ENCODE measurements at places on chromosomes 1 and 21. TPM values are rescaled to one million over a fixed set of nuclear protein-coding genes. Genes with fewer than 3 reads are reported as not detected.
A peak's percentile ranks its signal among the peaks of the same experiment; 100 is the strongest.

DNA sequence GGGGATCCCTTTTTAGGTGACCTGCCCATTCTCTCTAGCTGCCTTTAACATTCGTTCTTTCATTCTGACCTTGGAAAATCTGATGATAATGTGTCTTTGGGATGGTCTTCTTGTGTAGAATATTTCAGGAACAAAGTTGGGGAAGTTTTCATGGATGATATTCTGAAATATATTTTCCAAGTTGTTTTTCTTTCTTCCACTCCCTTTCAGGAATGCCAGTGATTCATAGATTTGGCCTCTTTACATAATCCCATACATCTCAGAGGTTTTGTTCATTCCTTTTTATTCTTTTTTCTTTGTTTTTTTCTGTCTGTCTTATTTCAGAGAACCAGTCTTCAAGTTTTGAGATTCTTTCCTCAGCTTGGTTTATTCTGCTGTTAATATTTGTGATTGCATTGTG is 13.9 kb upstream of the SCMH1 start:
- H3K4me3 ChIP-seq: no peak overlapping the region
- H3K4me1 ChIP-seq: no peaks in the 10 kb centered on the region
- no peaks in the 10 kb centered on the region for H3K36me3 ChIP-seq
- H3K27ac ChIP-seq: no peak overlapping the region
- no peak for DNase-seq

The SLC30A2 gene
- not detected for total RNA-seq

DNA sequence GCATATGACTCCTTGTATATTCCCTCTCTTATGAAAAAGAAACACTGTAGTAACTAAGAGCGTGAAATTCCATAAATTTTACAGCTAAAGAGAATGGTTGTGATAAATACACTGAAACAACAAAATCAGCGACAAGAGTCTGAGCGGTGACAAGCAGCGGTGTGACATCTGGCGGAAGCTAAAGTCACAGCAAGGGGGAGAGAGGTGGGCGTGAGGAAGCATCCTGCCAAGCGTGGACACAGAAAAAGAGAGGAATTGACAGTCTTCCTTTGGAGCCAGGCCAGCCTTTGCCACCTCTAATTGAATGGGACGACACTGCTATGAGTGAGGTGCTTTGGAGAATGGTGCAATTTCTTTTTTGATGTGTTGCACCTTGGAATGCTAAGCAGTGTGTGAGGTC is 25.9 kb downstream of the PSMB2 start:
- DNase-seq: no peak
- H3K27me3 ChIP-seq: no peaks in the 10 kb centered on the region
- H3K4me3 ChIP-seq: no peak overlapping the region
- no peak overlapping the region for H3K27ac ChIP-seq
- H3K36me3 ChIP-seq: peaks cover 15% of the 10 kb centered on the region

DNA sequence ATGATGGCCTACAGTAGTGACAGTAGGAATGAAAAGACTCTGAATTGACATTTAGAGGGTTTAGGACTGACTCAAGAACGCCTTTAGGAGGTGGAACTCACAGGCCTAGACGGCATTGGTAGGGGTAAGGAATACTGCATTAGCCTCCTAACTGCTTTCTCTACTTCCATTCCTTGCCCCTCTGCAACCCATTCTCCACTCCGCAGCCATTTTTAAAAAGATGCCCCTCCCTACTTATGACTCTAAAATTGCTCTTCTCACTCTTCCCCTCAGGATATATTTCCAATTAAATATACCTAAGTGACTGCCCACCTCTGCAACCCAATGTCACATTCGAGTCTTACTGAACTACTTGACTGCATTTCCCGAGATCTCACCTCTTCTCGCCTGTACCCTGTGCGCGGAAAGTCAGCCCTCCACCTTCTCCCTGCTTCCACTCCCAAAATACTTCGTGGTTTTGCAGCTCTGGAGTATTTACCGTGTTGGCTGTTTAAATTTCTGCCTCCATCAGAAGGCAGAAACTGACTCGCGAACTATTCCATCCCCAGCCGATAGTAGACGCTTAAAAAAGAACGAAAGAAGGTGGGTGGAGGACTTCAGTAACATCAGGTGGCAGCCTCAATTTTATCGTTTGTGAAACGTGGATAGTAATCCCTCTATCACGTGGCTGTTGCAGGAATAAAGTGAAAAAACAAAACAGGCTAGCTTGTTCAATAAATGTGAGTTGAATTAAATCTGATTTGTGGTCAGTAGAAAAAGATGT is 1.1 kb upstream of the YBX1 start:
- H3K27me3 ChIP-seq: no peaks in the 10 kb centered on the region
- peaks cover 32% of the 10 kb centered on the region for H3K4me1 ChIP-seq
- H3K36me3 ChIP-seq: peaks cover 39% of the 10 kb centered on the region
- DNase-seq: peak; percentile 34
- peak overlapping the region; percentile 94 for H3K27ac ChIP-seq

DNA sequence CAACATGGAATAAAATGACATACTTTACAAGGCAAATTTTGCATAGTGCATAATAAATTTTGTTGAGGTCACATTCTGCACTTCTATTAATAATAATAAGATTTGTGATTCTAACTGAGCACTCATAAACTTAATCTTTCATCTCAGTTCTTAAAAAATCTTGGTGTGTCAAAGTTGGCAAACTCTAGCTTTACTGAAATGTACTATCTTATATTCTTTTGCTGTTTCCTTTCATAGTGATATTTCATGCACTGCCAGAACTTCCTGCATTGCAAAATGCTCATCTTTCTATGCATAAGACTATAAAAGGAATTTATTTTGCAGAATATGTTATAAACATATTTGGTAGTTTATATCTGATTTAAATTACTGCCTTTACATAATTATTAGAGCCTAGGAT is 797.6 kb downstream of the ADGRL2 start:
- no peak overlapping the region for H3K27ac ChIP-seq
- no peak overlapping the region for H3K4me3 ChIP-seq
- H3K4me1 ChIP-seq: peaks cover 3% of the 10 kb centered on the region
- H3K36me3 ChIP-seq: no peaks in the 10 kb centered on the region

DNA sequence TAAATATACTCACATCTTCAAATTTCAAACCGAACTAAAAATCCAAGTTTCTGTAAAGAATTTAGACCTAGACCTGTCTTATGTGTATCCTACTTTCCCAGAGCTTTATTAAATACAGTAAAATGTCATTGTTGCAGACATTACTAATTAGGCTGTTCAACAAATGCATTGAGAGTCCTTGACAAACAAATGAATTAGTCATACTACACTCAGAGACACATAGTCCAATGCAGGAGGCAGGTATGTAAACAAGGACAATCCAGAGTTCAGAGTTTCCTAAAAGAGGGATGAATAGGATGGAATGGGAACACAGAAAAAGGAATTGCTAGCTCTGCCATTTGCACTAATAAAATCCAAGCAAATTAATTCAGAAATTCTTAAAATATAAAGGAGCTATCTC is 1.6 kb upstream of the EGLN1 start:
- peak overlapping the region; percentile 84 for H3K4me3 ChIP-seq
- no peak for DNase-seq
- H3K4me1 ChIP-seq: peaks cover 17% of the 10 kb centered on the region
- peaks cover 21% of the 10 kb centered on the region for H3K36me3 ChIP-seq
- H3K27me3 ChIP-seq: peaks cover 4% of the 10 kb centered on the region

The SPOCD1 gene
- total RNA-seq: not detected

DNA sequence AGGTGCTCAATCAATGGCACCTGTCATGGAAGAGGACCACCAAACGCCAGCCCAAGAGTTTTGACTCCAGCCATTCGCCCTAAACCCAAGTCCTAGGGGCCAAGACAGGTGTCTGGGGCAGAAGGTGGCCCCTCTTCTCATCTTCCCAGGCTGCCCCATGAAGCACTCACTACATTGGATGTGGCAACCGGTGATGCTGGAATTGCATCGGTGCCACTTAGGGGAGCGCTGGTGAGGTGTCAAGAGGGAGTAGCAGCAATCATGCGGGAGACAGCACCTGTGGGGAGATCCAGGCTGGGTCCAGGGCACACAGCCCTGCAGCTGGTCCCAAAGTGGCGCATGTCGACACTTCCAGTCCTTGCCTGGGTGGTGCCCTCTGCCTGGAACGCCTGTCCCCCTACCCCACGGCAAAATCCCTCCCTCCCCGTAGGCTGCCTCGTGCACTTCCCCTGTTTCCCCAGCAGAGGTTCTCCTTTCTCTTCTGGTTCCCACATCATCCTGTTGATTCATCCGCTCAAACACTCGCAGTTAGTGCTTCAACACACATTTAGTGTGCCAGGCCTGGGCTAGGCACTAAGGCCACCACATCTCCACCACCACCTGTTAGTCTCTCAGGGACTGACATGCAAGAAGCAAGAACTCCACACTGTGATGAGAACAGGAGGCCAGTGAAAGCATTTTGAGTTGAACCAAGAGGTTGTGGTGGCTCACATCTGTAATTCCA is 18.5 kb downstream of the PLA2G2D start:
- H3K4me3 ChIP-seq: no peak overlapping the region
- H3K27ac ChIP-seq: no peak overlapping the region
- H3K27me3 ChIP-seq: peaks cover 7% of the 10 kb centered on the region
- H3K4me1 ChIP-seq: no peaks in the 10 kb centered on the region

DNA sequence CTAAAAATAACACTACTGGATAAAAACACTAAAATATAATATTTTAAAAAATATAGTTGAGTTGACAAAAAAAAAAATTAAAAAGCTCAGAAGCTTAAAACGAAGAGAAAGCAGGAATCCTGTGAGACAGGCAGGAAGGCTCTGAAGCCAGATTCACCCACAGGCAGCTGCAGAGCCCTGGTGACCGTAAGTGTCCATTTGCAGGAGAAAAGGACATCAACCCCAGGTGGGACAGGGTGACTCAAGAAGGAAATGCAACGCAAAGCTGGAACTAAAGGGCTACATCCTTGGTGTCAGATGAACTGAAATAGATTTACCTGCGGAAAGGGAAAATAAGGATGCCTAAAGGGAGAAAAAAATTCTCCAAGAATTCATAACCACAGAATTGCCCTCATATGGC is 46.8 kb downstream of the USP24 start:
- peaks cover 59% of the 10 kb centered on the region for H3K4me1 ChIP-seq
- H3K27me3 ChIP-seq: no peaks in the 10 kb centered on the region
- H3K36me3 ChIP-seq: peaks cover 48% of the 10 kb centered on the region
- no peak overlapping the region for H3K4me3 ChIP-seq
- peak overlapping the region; percentile 79 for H3K27ac ChIP-seq

DNA sequence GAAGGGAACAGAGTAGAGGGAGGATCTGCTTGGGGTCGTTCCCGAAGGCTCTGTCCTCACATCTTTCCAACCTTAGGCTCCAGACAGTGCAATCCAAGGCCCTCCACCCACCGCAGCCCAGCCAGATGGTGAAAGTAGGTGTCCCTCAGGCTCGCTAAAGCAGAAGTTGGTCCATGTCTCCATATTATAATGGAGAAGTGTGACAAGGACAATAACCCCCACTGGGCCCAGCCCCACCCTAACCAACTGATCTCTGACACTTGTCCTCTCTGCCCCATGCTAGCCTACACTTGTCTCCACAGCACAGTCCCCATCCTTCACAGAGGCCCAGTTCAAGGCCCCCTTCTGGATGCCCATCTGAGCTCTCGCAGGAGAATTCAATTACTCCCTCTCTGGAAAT is 48.7 kb downstream of the DMAP1 start:
- no peak overlapping the region for H3K4me3 ChIP-seq
- no peak overlapping the region for H3K27ac ChIP-seq
- H3K36me3 ChIP-seq: no peaks in the 10 kb centered on the region
- H3K27me3 ChIP-seq: no peaks in the 10 kb centered on the region

The OR2L8 gene
- 0.34 TPM for total RNA-seq

The NT5C1A gene
- 0.25 TPM for total RNA-seq

- peak overlapping the region; percentile 91 for H3K4me3 ChIP-seq
- H3K36me3 ChIP-seq: no peaks in the 10 kb centered on the region
- peak overlapping the region; percentile 79 for H3K27ac ChIP-seq
- peak; percentile 29 for DNase-seq
- H3K27me3 ChIP-seq: no peaks in the 10 kb centered on the region
- H3K4me1 ChIP-seq: peaks cover 23% of the 10 kb centered on the region
These were observed 796 bp upstream of the TDRKH start for GRCh38 chr1:151790940-151791651.

The TMEM269 gene
- 0.32 TPM for total RNA-seq

The CD53 gene
- total RNA-seq: 257 TPM

DNA sequence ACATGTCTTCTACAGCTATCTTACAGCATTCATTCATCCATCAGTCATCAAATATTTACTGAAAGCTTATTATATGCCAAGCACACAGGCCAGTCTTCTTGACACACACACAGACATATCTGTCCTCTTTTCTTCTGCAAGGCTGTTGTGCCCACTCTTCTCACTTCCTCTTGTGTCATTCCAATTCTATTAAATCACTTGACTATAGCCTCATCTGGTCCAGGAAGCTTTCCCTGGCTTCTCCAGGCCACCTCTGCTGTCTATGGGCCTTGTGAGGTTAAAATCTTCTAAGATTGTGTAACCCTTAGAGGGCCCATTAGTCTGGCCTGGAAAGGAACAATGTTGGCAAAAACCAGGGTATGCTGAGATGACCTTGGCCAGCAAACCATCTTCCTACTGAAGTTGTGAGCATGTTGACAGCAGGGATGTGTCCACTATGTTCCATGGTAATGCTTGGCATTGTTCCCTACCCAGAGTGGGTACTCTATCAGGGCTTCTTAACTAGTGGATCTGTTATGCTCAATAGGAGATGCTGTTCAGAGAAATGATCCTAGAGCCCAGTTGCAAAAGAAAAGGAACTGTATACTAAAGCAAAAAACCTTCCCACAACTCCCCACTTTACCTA is 5.3 kb downstream of the TRAF3IP3 start:
- H3K4me1 ChIP-seq: peaks cover 70% of the 10 kb centered on the region
- no peaks in the 10 kb centered on the region for H3K27me3 ChIP-seq
- peaks cover 90% of the 10 kb centered on the region for H3K36me3 ChIP-seq

DNA sequence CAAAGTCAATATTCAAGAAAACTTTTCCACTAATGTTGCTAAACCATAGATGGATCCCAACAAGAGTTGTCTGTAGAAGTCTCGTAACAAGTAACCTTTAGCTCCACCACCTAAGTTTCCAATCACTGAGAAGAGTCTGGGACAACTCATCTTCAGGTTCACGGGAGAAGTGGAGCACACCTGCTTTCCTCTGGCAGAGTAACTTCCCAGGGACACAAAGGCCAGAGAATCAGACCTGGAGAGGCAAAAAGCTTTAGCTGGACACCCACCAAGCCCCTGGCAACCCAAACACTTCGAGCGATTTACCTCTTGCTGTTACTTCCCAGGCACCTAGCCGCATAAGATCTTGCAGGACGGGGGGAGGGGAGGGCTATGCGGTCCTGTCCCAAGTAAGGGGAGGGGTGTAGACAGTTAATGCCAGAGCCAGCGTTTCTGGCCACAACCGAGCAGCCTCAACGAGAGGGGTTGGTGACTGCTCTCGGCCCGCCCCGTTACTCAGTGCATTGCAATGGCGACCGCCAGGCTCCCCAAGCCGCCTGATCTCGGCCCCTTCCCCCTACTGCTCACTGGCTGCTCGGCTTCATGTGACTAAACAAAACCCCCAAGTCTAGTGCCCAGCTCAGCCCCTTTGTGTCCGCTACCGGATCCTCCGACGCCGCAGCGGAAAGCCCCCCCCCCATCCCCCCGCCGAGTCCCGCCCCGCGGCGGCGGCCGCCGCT is 709 bp downstream of the ZNF644 start:
- DNase-seq: peak; percentile 82
- peak overlapping the region; percentile 99 for H3K27ac ChIP-seq
- peak overlapping the region; percentile 99 for H3K4me3 ChIP-seq
- H3K36me3 ChIP-seq: peaks cover 31% of the 10 kb centered on the region
- H3K27me3 ChIP-seq: no peaks in the 10 kb centered on the region

The S100A4 gene
- 109 TPM for total RNA-seq
